Spinal cord (tissue), 10 donors: ENCODE measurements at places on chromosomes 1 and 21. TPM values are rescaled to one million over a fixed set of nuclear protein-coding genes. Genes with fewer than 3 reads are reported as not detected.

ASTN1 gene
- total RNA-seq, result 74.4 TPM

- H3K36me3 ChIP-seq, result peaks cover 4% of the 10 kb centered on the region
- no peak overlapping the region for H3K27ac ChIP-seq
- H3K4me1 ChIP-seq, result no peaks in the 10 kb centered on the region
- DNase-seq, result no peak
- H3K27me3 ChIP-seq, result no peaks in the 10 kb centered on the region
- H3K4me3 ChIP-seq, result no peak overlapping the region
Measured at GRCh38 chr1:175390522-175391254, 198.1 kb upstream of the KIAA0040 start.

- H3K27ac ChIP-seq, result no peak overlapping the region
- H3K36me3 ChIP-seq, result no peaks in the 10 kb centered on the region
- no peaks in the 10 kb centered on the region for H3K27me3 ChIP-seq
- DNase-seq, result no peak
- no peak overlapping the region for H3K4me3 ChIP-seq
- no peaks in the 10 kb centered on the region for H3K4me1 ChIP-seq
Measured at GRCh38 chr1:193299038-193299437, 112.6 kb upstream of the B3GALT2 start.

DNA sequence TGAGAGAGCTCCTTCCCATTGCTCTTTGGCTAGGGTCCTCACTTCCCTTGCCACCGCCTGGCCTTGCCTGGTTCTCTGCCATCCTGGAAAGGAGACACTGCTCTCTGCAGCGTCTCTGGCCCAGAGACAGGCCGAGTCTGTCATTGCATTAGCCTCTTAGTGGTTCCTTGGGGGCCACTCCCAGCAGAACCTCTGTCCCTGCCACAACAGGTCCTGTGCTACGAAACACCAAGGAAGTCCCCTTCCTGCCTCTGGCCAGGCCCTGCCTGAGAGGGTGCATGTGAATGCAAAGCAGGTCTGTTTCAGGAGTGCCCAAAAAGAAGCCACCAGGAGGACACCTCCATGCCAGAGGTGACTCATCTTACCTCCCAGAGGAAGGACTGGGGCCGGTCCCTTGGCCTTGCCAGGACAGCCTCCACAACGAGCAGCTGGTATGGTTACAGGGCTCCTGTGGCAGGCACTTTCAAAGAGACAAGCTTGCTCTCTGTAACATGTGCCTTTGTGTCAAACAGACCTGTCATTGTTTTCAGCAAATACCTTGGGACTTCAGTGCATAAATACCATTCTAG, 59.6 kb downstream of the VPS26C start:
- peaks cover 22% of the 10 kb centered on the region for H3K36me3 ChIP-seq
- H3K4me1 ChIP-seq, result peaks cover 18% of the 10 kb centered on the region
- H3K27ac ChIP-seq, result peak overlapping the region; percentile 43
- H3K4me3 ChIP-seq, result no peak overlapping the region
- no peaks in the 10 kb centered on the region for H3K27me3 ChIP-seq
- DNase-seq, result no peak

DNA sequence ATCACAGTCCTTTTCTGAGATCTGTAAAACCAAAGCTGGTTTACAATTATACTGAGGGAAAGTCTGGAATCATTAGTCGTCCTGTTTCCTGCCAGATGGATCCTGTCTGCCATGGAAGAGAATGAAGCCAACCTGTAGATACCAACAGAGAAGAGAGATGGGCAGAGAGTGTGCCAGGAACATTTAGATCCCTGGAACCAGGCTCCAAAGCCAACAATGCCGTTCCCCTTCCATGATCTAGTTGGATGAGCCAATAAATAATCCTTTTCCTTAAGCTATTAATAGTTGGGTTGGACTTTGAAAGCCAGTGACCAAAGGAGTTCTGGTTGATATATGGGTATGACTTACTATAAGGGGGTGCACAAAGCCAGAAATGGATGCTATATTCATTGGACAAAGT, 15.0 kb downstream of the CAPN8 start:
- H3K4me1 ChIP-seq, result peaks cover 20% of the 10 kb centered on the region
- no peak for DNase-seq
- no peak overlapping the region for H3K27ac ChIP-seq
- no peaks in the 10 kb centered on the region for H3K27me3 ChIP-seq

- no peak overlapping the region for H3K27ac ChIP-seq
- no peaks in the 10 kb centered on the region for H3K27me3 ChIP-seq
- H3K4me1 ChIP-seq, result peaks cover 4% of the 10 kb centered on the region
- no peak for DNase-seq
- no peaks in the 10 kb centered on the region for H3K36me3 ChIP-seq
Measured at GRCh38 chr1:26218906-26219494, 15.0 kb upstream of the CEP85 start.
